Left colon (tissue), 2 donors: ENCODE measurements at places on chromosomes 2 and 18.

DNA sequence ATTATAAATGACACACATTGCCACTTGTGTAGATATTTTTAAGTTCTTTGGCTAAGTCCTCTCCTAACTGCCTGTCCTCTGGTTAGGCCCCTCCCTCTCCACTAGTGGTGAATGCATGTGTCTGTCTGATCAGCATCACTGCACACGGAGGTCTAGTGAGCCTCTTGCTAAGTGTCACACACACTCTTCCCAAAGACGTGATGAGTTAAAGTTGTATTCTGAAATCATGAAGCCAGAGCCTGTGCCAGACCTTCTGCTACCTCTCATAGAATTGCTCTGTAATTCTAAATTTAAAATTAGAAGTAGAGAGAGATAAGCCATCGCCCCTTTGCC is 41.3 kb downstream of the RALB start:
- DNase-seq: no peak

DNA sequence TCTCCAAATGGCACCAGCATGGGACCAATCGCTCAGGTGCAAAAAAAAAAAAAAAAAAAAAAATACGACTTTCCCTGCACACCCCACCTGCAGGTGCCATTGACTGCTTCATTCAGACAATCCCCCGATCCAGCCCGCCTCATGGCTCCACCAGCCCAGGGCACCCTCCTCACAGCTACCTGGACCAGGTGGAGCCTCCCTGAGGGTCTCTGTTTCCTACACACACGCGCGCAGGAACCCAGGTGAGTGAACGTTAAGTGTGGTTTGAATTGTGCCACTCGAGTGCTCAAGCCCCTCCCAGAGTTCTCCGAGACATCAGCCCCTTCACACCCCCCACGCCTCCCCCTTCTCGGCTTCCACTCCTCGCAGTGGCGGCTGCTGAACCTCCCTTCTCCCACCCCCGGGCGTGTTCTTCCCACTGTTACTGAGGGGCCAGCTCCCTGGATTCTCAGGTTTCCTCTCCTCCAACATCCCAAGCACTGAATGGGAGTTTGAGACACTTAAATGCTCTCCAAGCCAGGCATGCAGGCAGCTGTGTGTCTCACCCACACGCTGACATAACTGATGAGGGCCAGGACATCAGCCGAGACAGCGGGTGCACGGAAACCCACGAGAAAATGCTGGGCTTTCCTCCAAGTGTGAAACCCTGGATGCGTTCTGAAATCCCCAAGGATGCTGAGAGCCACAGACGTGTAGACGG is 88.8 kb upstream of the SNTG2 start:
- DNase-seq: no peak

DNA sequence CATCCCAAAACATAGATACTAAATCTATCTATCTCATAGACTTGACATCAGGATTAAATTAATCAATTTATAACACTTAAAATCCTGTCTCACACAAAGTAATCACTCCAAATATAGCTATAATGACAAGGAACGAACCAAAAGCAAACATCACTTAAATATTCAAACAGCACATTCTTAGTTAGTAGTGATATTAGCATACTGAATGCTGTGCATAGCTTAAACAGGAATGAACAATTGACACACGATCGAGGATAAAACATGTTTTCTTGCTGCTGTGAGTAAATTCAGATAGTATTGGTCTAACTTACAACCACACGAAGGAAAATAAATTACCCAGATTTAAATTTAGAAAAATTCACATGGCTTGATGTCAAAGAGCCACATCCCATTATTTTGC is 58.9 kb upstream of the SNTG2 start:
- no peak for DNase-seq

- DNase-seq: no peak
Measured at GRCh38 chr2:233314180-233314925, 6.7 kb downstream of the SAG start.

- DNase-seq: no peak
Measured at GRCh38 chr2:45072862-45073237, 63.6 kb upstream of the SIX2 start.

DNA sequence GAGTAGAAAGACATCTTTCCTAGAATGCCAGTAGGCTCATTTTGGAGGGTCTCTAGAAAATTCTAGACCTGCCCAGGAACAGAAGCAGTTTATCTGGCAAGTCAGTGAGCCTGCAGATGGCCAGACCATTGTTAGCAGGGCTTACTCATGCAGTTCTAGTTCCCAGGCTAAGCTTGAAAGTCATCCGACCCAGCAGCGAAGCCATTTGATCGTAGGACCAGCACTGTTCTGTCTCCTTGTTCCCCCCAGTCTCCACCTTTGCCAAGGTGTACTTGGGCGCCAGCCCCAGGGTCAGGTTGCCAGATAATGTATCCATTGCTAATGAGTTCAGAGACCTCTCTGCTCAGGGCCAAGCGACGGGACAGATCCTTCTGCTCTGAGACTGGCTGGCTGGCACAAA is 70.1 kb downstream of the EPAS1 start:
- DNase-seq: no peak

DNA sequence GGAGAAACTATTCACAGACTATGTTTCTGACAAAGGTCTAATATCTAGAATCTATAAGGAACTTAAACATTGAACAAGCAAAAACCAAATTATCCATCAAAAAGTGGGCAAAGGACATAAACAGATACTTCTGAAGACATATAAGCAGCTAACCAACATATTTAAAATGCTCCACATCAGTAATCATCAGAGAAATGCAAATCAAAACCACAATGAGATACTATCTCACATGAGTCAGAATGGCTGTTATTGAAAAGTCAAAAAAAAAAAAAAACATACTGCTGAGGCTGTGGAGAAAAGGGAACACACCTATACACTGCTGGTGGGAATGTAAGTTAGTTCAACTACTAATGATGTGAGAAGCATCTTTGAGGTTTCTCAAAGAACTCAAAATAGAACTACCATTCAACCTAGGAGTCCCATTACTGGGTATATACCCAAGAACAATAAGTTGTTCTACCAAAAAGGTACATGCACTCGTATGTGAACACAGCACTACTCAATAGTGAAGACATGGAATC is 220.4 kb upstream of the TFPI start:
- DNase-seq: no peak

GRCh38 chr2:144409241-144409640 is 110.7 kb downstream of the ZEB2 start:
- DNase-seq: no peak

GRCh38 chr2:136407117-136407951 is 289.4 kb upstream of the CXCR4 start:
- no peak for DNase-seq

DNA sequence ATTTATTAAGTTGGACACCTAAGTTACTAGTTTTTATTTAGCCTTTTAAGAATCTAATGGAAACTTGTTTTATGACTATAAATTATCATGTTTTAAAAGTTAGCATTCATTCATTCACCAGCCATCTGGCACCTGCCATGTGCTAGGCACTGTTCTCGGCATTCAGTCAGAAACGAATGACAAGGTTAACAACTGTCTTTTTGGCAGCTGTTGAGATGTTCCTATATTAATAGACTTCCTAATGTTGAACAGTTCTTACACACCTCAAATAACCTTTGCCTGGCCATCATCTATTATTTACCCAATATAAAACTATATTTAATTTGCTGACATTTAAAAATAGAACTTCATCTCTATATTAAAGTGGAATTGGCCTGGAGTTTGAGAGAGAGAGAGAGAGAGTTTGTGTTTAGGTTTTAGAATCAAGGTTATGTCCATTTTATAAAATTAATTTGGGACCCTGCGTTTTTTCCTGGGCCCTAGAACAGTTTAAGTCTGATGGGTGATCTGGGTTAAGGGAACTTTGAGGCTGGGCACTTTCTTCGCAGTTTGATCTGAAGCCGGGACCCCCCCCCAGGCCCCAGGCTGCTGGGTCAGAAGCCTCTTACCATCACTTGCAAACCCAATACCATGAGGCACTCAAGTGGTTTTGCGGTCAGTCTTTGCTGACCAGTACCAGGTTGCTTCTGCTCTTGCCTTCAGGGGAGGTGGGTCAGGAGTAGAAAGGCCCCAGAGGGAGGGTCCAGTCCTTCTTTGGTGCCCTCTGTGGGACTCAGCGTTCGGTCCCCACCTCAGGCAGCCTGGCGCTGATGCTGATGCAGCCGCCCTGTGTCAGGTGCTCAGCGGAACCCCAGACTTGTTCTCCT is 48.3 kb upstream of the ASB1 start:
- no peak for DNase-seq

DNA sequence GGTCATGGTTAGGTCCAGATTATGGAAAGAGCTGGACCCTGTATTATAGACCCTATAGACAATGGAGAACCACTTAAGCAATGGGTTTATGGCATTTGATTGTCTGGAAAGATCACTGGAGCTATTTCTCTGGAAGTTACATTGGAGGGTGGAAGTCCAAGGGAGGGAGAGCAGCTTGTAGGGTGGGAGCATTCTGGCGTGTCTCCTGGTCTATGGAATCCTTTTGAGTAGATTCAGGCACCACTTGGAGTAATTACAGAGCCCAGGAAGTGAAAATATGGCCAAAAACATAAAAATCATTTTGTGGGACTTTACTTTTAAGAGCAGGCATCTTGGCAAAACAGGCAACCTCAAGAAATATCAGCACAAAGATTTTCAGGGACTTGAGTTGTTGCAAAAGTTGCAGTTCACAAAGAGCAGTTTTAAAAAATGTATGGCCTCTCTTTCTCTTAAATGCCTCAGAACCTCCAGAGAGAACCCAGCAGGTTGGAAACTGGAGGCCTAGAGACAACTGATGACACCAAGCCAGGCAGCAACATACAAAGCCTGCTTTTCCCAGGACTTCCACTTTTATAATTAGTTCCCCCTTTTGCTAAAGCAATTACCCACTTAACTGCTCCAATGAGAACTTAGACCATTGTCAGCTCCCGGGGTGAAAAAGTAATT is 331.0 kb downstream of the MYCN start:
- DNase-seq: no peak

DNA sequence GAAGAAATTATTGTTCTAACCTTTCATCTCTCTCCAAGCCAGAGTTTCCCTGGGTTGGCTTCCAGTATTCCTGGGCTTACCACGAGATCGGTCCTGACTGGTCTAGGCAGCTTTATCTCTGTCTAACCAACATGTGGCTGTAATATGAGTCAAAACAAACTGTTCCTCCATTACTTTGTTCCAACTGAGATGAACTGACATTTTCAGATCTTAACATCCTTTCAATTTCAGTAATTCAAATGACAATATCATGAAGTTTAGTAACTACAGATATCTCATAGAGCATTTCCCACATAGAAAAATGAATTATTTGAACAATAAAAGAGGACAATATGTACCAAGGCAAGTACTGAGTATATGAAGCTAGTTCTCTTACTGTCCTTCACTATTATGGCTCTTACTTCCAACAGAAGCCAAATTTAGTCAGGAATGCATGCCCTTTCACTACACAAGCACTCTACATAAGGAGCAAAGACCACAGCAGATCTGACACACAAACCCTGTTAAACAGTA is 15.5 kb downstream of the SLC25A12 start:
- no peak for DNase-seq

DNA sequence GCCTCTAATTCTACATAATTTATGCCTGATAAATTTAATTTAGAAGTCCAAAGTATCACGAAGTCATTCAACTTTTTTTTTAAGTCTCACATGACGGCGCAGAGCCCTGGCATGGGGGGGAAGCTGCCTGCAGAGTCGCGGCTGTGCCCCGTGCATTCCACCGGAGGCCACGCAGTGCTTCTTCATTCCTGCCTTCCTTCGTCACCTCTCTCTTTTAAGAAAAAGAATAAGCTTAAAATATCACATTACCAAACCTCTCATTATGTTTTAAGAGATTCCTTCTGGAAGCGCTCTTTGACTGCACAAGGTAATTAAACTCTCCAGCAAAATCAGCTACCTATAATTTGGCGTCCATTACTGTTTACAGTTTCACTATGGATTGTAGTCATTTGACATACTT is 20.3 kb upstream of the KIDINS220 start:
- no peak for DNase-seq

- no peak for DNase-seq
Measured at GRCh38 chr2:57850415-57851130, 196.0 kb upstream of the VRK2 start.

GRCh38 chr2:20424300-20425290 is 22.3 kb upstream of the RHOB start:
- peak; percentile 48 for DNase-seq

DNA sequence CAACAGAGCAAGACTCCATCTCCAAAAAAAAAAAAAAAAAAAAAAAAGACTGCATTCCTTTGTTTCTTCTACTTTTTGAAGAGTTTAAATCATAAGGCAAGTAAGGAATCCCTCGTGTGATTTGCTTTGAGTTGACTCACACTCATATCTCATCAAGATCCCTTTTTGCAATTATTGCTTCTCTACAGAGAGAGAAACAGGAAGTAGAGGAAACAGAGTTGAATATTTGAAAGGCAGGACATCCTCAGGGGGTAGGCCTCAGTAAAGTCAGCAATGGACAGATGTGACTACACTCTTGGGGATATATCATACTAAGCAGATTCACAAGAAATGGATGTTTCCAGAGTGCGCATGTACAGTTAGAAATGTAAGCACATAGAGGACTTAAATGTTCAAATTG is 11.2 kb upstream of the EFR3B start:
- DNase-seq: no peak

DNA sequence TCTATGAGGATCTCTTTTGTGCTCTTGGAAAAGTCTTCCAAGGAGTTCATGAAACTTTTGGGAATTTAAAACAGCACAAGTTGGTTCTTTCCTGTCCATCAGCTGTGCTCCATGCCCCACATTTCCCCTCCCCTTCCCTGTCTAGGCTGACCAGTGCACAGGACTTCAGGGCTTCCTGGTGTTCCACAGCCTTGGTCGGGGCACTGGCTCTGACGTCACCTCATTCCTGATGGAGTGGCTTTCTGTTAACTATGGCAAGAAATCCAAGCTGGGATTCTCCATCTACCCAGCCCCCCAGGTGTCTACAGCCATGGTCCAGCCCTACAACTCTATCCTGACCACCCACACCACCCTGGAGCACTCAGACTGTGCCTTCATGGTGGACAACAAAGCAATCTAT is 8.1 kb upstream of the DNAJB2 start:
- no peak for DNase-seq

GRCh38 chr2:165198181-165198580 is 5.7 kb downstream of the SCN3A start:
- DNase-seq: no peak

GRCh38 chr2:136582628-136583205 is 182.6 kb upstream of the THSD7B start:
- DNase-seq: no peak

GRCh38 chr2:186523791-186524190 is 37.7 kb downstream of the ZC3H15 start:
- DNase-seq: no peak

GRCh38 chr2:129859175-129859574 is 120.3 kb upstream of the RAB6C start:
- no peak for DNase-seq
